ENCODE measurements at places on chromosomes 12 and 14. TPM values are rescaled to one million over a fixed set of nuclear protein-coding genes. Genes with fewer than 3 reads are reported as not detected.

STAC3 gene
- total RNA-seq: 0.07 TPM

CD4 gene
- total RNA-seq: 0.07 TPM

RHEBL1 gene
- total RNA-seq: 2.2 TPM

ALKBH1 gene
- 12.7 TPM for total RNA-seq

RNASE9 gene
- not detected for total RNA-seq

CRIP1 gene
- total RNA-seq: 1.4 TPM

GPR84 gene
- not detected for total RNA-seq

BAG5 gene
- 38.4 TPM for total RNA-seq

PPP4R4 gene
- not detected for total RNA-seq

STX2 gene
- total RNA-seq: 34.5 TPM

P2RX4 gene
- total RNA-seq: 80.9 TPM

DIO3 gene
- total RNA-seq: not detected

SPIC gene
- total RNA-seq: not detected

ABCD2 gene
- total RNA-seq: not detected

SERPINA12 gene
- total RNA-seq: not detected

GALC gene
- 16.9 TPM for total RNA-seq

MAP3K9 gene
- under 0.01 TPM for total RNA-seq

RASSF9 gene
- total RNA-seq: 0.92 TPM

All from pulmonary artery endothelial cell (primary cell).